Nucleus accumbens (tissue), 56 donors: ENCODE measurements at places on chromosomes 6 and 20.
A peak's percentile ranks its signal among the peaks of the same experiment; 100 is the strongest.

GRCh38 chr6:149680503-149680902 lies 32.0 kb upstream of the KATNA1 start:
- DNase-seq = no peak

DNA sequence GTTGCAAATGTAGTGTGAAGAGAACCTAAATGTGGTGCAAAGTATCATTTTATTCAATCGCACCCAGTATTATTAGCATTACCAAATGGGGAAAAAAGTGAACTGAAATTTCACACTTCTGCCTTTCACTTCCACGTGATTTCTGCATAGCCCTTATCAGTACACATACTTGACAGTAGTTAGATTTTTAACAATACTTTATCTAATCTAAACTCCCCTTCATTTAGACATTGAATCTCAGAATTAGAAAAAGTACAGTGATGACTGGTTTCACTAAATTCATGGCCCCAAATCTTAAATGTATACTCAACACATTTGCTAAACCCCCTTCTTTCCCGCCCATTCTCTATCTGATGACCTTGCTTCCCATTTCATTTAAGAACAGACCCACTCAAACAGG lies 14.3 kb downstream of the STX7 start:
- no peak for DNase-seq

GRCh38 chr6:143863771-143864170 lies 503 bp upstream of the ZC2HC1B start:
- DNase-seq = no peak

- DNase-seq = no peak
Measured at GRCh38 chr6:7823552-7823951, 87.0 kb downstream of the TXNDC5 start.

- DNase-seq = no peak
Measured at GRCh38 chr6:11201772-11202512, 30.5 kb downstream of the NEDD9 start.

DNA sequence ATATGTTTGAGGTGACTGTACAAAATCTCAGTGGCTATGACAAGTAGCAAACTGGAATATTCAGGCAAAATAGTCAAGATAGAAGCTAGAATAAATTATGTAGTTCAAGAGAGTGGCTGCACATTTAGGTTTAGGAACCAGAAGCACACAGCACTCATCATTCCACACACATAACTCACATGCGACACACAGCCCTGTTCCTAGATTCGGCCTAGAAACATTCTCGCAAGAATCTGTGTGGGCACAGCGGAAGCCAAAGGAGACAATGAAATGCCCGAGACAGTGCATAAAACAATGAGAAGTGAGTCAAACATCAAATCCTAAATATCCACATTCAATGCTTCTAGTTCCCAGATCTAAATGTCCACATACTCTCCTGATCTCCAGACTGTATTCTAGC lies 9.5 kb upstream of the SUPT3H start:
- no peak for DNase-seq

DNA sequence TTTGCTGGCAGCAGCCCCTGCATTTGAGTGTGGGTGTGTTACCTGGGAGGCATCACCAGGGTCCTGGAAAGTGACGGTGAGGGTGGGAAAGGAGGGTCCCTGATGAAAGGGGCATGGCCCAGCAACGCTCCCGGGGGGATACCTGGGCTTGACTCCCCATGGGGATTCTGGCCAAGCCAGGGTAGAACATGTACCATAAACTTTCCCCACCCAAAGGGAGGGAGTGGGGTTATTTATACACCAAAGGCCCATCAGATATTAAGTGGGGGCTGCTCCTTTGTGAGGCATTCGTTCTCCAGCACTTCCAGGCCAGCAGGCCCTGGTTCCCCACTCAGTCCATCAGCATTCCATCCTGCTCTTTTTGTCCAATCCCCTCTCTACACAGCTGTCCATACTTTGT lies 20.6 kb upstream of the CCR6 start:
- DNase-seq = no peak

DNA sequence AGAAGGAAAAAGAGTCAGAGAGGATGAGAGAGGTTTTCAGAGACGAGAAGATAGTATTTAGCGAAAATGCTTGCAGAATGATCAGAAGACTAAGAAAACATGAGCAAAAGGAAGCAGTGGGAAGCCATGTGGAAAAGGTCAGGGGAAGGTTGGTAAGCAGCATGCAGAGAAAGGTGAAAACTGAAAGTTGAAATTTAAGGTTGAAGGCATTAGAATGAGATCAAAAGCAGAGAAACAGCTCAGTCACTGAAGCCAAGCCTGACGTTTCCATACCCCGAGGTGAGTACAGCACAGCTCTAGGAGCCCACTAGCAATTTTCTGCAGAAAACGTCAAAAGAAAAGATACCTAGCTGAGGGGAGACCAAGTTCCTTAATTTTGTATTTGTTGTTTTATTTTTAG lies 19.1 kb upstream of the TFB1M start:
- no peak for DNase-seq

DNA sequence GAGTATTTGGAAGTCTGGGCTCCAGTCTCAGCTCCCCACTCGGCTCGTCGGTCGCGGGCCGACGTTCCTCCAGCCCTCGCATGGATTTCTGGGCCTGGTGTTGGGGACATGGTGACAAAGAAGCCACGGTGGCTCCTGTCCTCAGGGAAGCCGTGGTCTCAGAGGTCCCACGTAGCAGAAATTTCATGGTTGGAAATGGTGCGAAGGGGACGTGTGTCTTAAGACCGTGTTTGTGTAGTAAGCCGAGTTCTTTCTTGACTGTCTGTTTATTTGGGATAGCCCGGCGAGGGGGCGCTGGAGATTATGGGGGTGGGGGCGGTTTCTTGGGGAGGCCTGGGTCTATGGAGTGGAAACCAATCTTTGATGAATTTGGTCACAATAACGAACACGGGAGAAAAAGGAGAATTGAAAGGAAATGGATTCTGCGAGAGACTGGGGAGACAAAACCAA lies 23.5 kb upstream of the MAP3K7 start:
- DNase-seq = no peak

GRCh38 chr6:37314487-37315156 lies 39.2 kb upstream of the RNF8 start:
- DNase-seq = no peak

GRCh38 chr20:57313230-57313629 lies 16.4 kb upstream of the SPO11 start:
- no peak for DNase-seq

GRCh38 chr6:149851461-149852110 lies 12.6 kb downstream of the LRP11 start:
- no peak for DNase-seq

DNA sequence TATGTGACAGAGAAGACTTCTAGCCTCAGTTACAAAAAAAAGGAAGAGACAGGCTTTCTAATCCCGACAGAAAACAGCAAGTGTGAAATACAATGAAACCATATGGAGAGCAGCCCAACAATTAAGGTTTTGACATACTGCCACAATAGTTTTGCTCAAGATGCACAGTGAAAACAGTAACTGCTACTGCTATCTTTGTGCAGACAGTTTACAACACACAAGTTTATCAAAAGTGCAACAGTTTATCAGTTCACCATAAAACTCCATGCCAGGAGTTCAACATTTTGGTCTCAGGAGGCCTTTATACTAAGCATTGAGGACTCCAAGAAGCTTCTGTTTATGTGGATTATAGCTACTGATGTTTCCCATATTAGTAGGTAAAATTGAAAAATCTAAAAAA lies 37.6 kb downstream of the GOPC start:
- DNase-seq = no peak

- DNase-seq = peak; percentile 9
Measured at GRCh38 chr6:26003102-26003694, 40.6 kb downstream of the TRIM38 start.

DNA sequence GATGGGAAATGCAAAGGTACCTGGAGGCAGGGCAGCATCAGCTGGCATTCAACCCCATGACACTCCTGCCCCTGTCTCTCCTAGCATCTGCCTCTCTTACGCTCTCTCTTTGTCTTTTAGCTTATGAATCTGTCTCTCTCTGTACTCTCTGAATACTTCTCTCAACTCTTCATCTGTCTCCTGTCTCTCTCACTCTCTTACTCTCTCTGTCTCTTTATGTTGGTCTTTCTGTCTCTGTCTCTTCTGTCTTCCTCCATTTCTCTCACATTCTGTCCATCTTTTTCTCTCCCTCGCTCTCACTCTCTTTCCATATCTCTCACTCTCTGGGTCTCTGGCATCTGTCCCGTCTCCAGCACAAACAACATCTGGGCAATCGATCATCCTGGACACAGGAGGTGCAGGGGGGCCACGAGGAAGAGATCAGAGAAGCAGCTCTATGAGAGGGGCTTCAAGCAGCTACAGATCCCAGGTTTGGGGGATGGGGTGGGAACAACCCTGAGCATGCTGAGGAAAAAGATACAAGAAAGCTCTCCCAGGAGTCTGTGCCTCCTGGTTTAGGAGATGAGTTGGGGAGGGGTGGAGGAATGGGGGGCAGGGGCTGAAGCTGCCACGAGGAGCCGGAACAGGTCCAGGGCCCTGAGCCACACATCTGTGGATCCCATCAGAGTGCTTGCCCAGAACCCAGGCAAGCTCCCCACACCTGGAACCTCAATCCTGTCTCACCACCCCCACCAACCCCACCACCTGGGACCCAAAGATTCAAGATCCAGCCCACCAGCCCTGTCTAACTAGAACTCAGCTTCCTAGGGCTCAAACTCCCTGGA lies 2.4 kb downstream of the COL11A2 start:
- DNase-seq = no peak

GRCh38 chr6:118586746-118587485 lies 38.8 kb downstream of the PLN start:
- DNase-seq = no peak

- no peak for DNase-seq
Measured at GRCh38 chr20:1539816-1540419, 17.6 kb downstream of the SIRPD start.

GRCh38 chr20:57064836-57065235 lies 201.6 kb downstream of the BMP7 start:
- DNase-seq = no peak

DNA sequence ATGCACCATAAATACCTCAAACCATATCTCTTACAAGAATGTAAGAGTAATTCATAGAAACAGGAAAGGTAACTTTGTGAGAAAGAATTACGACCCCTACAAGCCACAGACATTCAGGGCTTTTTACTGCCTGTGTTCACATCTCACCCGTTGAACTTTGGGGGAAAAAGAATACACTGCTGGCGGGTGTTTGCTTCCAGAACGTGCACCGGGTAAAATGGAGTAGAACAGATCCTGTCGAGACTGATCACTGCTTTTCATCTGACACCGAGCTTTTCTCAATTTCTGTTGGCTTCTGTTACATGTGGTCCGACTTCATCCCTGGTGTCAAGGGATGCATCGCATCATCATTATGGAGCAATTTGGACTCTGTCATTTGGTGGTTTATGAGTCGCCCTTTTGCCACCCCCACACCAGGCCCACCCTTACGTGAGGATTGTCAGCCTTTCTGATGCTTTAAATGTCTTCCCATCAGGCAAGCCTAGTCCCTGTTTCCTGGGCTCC lies 219.2 kb upstream of the ZFP64 start:
- no peak for DNase-seq

DNA sequence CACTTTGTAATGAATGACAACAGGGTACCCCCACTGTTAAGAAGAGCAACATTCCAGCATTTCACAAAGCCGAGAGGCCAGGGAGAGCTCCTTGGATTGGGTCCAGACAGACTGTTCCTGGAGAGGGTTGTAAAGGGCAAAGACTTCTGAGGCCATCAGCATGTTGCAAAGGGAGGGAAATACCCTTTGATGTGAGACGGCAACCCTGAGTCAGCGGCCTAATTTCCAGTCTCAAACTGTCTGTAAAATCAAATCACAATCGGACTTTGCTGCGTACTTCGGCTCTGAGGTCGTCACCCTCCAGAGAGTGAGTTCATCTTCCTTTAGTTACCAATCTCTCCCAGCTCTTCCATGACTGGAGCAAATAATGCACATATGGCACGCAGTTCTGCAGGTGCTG lies 101.0 kb upstream of the DTNBP1 start:
- no peak for DNase-seq

DNA sequence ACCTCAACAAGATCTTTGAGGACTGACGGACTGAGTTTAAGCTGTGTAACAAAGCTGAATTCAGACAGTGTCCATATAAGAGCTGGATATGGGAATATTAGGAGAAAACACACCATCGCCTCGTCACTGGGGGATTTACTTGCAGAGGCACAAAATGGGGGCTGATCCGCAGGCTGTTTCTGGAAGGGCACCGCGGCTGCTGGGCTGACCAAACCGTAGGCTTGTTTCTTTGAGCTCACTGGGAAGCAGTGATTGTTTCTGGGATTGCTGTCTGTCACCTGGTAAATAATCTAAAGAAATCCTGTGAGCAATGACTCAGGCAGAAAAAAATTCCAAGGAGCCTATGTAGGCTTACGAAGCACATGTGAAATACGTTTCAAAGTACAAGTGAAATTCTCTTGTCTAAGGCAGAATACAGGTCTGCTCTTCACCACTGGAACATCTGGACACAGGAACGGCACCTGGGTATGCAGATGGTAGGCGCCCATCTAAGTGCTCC lies 63.9 kb upstream of the MPC1 start:
- DNase-seq = no peak

DNA sequence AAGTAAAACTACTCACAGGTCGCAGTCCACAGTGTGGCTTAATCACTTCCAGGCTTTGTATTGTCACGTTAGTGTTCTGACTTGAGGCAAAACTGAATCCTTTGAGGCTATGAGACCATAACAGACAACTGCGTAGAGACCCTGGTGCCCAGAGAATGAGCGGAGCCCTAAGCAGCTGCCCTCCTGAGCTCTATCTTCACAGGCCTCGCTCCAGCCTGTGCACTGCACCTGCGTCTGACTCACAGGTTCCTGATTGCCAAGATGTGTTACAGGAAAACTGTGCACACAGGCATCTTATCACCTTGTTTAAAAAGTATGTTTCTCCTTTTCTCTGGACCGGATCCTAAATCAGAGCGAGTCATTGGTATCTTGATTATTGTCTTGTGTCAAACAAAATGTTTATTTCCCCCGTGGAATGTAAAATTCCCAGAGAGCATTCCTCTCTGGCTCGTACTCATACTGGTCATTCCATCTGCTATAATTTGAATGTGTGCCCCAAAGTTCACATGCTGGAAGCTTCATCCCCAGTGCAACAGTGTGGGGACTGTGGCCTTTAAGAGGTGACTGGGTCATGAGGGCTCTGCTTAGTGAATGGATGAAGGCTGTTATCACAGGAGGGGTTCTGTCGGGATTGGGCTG lies 25.7 kb downstream of the PRR18 start:
- DNase-seq = no peak

GRCh38 chr20:58755766-58756449 lies 63.3 kb downstream of the NPEPL1 start:
- no peak for DNase-seq

- DNase-seq = no peak
Measured at GRCh38 chr6:169131390-169131789, 122.3 kb downstream of the THBS2 start.

GRCh38 chr20:5046656-5047339 lies 45.5 kb upstream of the SLC23A2 start:
- no peak for DNase-seq

DNA sequence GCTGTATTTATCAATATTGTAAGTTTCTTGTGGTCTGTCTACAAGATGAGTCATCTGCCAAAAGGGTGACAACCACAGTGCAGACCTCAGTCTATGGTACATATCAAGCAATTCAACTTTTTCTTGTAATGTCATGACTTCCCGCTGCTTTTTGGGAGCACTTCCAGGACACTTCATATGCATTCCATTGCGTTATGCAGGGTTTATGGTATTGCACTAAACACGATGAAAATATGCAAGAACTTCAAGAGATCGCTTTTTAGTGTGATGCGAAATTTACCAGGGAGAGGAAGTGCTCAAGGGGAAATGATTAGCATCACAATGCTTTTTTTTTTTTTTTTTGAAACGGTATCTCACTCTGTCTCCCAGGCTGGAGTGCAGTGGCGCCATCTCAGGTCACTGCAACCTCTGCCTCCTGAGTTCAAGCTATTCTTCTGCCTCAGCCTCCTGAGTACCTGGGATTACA lies 166.5 kb downstream of the TFAP2A start:
- DNase-seq = no peak
